Right hindlimb (tissue), 1 donor: ENCODE measurements at places on chromosomes 13 and 19.

DNA sequence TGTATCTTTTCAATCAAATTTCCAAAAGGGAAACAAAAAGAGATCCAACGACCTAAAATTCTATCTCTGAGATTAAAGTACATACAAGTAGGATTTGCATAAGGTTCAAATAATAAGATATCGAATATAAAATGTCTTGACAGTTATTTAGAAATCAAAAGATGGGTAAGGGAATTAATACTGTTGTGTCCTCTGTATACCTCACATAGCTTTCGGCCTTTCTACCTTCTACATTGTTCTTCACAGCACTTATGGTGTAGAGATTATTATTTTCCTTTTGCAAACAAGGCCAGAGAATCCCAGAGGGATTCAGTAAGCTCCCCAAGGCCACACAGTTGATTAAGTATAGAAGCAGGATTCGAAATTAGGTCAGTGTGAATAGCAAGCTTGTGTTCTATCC, 403.6 kb downstream of the SPRY2 start:
- DNase-seq = no peak

DNA sequence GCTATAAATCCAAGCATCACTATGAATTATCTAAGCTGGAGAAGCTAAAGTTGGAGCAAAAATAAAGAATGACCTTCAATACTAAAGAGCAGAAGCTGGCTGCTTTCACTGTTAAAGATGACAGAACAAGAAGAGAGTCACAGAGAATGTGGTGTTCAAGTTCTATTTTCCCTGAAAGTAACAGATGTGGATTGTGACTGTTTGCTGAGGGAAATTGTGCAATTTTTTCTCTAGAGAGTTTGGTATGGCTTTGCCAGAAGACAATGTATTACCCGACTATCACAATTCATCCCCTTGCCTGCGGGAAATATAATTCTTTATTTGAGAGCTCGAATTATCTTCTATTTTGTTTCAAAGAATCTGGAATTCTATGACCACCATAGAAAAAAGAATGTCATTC, 83.1 kb downstream of the TNFSF13B start:
- no peak for DNase-seq

DNA sequence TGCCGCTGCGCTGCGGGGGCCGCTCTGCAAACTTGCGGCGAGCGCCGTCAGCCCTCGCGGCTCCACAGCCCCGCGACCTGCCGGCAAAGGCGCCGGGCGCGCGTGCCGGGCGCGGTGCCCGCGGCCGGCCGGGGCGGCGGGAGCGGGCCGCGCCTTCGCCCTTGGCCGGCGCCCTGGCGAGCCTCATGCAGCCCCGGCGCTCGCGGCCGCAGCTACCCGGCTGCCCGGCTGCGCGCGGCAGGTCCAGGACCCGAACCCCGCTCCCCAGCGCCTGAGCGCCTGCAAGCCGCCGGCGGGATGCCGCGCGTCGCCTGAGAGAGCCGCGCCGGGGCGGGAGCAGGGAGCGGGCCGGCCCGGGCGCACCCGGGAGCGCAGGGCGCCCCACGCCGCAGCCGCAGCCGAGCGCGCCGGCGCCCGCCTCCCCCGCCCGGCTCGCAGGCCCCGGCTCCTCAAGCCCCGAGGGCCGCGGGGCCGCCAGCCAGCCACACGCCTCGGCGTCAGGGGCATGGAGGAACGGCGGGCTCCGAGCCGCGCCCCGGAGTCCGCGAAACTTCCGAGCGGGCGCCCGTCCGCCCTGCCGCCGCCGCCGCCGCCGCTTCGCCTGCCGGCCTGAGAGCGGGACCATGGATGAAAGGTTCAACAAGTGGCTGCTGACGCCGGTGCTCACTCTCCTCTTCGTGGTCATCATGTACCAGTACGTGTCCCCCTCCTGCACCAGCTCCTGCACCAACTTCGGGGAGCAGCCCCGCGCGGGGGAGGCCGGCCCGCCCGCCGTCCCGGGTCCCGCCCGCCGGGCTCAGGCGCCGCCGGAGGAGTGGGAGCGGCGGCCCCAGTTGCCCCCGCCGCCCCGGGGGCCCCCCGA, 564 bp downstream of the HS6ST3 start:
- DNase-seq = peak; percentile 32

GRCh38 chr19:19510432-19510831, 4.9 kb downstream of the TSSK6 start:
- no peak for DNase-seq

- no peak for DNase-seq
These were observed 5.0 kb upstream of the HIF3A start for GRCh38 chr19:46291829-46292228.

DNA sequence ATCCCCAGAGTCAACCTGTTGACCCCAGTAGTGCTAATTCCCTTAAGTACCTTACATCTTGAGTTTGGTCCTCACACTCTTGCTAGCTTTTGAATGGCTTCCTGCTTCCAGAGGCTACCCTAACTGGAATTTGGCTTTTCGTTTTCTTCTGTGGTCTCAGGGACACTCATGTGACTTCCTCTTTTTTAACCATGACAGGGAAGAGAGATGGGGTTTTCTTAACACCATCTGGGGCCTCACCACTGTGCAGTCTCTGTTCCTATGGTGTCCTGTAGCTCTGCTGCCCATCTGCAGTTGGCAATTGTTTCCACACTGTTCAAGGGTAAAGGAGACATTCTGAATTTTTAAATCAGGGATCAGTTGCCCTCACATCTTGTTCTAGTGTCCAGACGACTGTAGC, 66.7 kb downstream of the SLC10A2 start:
- no peak for DNase-seq
